ENCODE measurements at places on chromosomes 6 and 20.

- no peak for DNase-seq
These were observed 607.1 kb downstream of the HDGFL1 start for GRCh38 chr6:23176471-23176870.

GRCh38 chr6:100633096-100633777 is 168.5 kb upstream of the SIM1 start:
- DNase-seq: no peak

- DNase-seq: no peak
These were observed 91.5 kb upstream of the ZNF217 start for GRCh38 chr20:53685070-53685595.

- DNase-seq: peak; percentile 69
These were observed 10.9 kb upstream of the LPIN3 start for GRCh38 chr20:41329435-41330342.

GRCh38 chr20:53244711-53245110 is 272.6 kb downstream of the TSHZ2 start:
- no peak for DNase-seq

DNA sequence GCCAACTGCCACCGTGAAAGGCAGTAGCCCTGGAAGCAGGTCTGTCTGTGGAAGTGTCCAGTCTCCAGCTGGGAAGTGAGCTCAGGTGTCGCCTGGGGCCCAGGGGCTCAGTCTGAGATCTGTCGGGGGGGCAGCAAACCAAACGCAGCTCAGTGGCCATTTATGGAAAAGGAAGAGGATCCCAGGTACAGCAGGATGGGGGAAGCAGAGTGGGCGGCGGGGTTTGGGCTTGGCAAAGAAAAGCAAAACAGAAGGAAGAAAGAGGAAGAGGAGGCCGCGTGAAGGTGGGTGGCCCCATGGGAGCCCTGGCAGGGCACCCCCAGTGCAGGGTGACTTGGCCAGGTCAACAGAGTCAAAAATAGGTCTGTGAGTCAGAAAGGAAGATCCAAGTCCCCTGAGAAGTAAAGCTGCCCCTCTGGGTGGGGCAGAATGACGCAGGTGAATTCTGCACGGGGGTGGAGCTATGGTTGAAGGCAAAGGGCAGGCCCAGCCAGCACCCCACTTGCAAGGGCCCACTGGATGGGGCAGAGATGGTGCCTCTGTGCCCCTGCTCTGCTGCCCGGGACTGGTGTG is 5.3 kb downstream of the PXDC1 start:
- DNase-seq: no peak

GRCh38 chr6:98834060-98835031 is at the start of gene POU3F2:
Gene POU3F2 (plus strand): TSS chr6:98834574. CDS start chr6:98834874, 300 bp downstream.
- DNase-seq: peak; percentile 81

- DNase-seq: no peak
These were observed 180.8 kb upstream of the HEY2 start for GRCh38 chr6:125568609-125569008.

DNA sequence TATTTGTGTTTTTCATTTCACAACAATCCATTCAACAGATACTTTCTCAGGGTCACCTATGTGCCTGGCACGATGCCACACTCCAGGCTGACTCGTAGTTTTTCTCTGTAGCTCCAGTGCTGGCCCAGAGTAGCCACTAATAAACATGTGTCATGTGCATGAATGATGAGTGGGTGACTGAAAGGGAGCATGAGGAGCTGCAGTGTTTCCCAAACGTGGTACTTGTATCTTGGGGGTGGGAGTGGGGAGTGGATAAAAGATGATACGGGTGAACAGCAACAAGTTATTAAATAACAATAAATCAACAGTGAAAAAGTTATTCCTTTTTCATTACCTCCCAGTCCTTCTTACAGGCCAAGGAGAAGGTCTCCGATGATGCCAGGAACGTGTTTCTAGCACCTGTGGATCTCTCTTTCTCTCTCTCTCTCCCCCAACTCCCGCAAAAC is 17.1 kb downstream of the SRXN1 start:
- DNase-seq: no peak
